ENCODE measurements at places on chromosomes 11 and 22.
A peak's percentile ranks its signal among the peaks of the same experiment; 100 is the strongest.

- DNase-seq = peak; percentile 5
These were observed 14.0 kb downstream of the PSMD13 start for GRCh38 chr11:250740-251299.

GRCh38 chr22:29184849-29185490 is 20.7 kb upstream of the EMID1 start:
- DNase-seq = no peak

GRCh38 chr11:118448294-118448693 is 12.0 kb downstream of the KMT2A start:
- no peak for DNase-seq

GRCh38 chr11:35257281-35257680 is 118.3 kb downstream of the CD44 start:
- DNase-seq = no peak

DNA sequence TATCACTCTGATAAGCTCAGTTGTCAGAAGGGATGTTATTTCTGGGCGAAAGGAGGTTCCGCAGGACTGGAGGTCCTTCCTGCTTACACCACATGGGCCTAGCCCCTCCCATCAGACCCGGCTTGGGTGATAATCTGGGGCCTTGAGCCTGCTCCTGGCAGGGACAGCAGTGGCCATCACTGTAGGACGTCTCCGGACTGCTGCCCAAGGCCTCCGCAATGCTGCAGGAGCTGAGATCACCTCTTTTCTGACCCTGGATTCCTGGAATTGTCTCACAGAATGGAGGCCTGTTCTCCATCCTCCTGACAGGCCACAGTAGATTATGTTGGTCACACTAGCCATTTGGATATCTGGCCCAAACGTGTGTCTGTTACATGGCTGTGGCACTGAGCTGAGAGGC is 9.2 kb upstream of the BIK start:
- no peak for DNase-seq

GRCh38 chr11:85844439-85845123 is 10.6 kb upstream of the CCDC83 start:
- DNase-seq = no peak

DNA sequence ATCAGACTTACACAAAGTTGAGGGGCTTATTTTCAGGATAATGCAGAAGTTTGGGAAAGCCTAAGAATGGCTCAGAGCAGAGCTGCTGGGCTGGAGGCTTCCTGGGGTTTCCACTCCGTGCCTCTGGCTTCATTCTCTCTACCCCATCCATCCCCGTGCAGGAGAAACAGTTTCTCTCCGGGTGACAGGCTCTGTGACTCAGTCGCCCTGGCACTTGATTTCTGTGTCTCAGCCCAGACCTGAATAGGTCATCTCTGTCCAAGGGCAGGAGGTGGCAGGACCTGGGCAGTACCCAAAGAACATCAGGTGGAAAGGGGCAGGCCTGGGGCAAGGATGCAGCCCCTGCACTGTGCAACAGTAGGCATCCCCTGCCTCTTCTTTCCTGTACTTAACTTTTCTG is 38.4 kb upstream of the RTL6 start:
- DNase-seq = no peak

DNA sequence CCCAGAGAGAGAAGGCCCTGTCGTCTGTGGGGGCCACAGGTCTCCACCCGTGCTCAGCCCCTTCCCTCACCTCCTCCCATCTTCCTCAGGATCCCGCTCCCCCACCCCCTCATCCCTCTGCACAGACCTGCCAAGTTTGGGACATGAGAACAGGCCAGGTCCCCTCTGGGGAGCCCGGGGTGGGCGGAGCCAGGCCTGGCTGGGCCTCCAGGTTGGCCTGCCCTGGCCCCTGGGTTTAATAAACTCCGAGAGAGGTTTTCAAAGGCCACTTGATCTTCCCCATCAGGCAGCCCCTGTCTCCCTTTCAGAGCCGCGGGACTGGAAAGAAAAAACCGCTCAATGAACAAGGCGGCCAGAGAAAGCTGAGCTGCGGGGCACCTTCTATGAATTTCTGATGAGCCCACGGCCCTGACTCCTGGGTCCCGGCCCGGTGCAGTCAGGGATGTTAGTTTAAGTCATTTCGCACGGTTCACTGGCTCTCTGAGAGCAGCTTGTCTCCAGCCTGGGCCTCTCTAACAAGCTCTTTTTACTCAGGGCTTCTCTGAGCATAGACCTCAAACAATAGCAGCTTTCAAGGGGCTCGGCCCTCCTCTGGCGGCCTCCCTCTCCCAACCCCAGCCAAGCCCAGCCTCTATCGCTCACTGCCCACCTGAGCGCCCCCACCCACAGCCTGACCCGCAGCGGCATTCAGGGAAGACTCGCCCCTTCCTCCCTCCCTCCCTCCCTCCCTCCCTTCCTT is 64.8 kb downstream of the RPUSD4 start:
- no peak for DNase-seq

DNA sequence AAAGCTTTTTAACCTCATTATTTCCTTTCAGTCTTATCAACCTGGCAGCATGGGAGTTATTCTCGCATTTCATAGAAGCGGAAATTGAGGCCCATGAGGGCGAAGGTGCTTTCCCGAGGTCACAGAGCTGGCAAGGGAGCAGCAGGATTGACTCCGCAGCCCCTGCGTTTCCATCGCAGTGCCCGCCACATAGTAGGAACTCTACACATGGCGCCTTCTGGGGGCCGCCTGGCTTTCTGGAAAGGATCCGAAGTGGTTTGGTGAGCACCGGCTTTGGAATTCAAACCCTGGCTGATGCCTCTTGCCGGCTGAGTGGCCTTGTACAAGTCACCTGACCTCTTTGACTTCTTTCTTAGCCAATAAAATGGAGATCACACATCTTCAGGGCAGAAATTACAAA is 93.4 kb downstream of the CEP164 start:
- no peak for DNase-seq

GRCh38 chr11:69863544-69864200 is 44.5 kb upstream of the FGF3 start:
- DNase-seq = no peak

DNA sequence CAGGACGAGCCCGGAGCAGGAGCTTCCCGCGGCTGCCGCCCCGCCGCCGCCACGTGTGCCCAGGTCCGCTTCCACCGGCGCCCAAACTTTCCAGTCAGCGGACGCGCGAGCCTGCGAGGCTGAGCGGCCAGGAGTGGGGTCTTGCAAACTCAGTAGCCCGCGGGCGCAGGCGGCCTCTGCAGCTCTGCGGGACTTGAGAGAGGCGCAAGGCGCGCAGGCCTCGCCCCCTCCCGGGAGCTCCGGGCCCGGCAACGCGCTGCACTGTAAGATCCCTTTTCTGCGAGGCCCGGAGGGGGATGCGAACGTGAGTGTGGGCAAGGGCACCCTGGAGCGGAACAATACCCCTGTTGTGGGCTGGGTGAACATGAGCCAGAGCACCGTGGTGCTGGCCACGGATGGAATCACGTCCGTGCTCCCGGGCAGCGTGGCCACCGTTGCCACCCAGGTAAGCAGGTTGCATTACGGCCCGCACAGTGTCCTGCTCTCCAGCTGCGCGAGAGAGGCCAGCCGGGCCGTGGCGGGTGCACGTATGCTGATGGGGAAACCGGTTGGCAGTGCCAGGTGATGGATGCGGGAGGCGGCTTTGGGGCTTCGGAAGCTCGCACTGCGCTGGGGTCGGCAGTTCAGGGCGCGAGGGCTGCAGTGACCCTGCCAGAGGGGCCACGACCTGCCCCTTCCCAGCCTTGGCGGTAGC is 2.0 kb downstream of the SLC6A5 start:
- DNase-seq = no peak

GRCh38 chr22:39985383-39986035 is 9.2 kb upstream of the FAM83F start:
- DNase-seq = no peak

GRCh38 chr22:47388778-47389177 is 626.3 kb downstream of the TBC1D22A start:
- DNase-seq = no peak

DNA sequence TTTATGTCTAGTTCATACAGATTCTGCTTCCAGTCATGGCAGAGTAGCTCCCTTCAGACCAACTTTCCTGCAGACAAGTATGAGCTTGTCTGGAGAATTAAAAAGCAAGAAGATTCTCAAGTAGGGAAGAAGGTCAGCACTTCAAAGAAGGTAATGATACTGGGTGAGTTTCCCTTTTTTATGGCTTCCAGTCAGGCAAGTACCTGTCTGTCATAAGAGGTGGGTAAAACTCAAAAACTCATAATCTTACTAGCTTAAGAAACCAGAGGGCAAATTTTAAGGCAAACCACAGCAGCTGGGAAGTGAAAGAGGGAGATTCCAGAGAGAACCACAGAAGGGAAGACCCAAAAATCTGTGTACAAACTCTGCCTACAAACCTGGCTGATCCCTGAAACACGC is 54.2 kb downstream of the DENND5A start:
- DNase-seq = no peak

DNA sequence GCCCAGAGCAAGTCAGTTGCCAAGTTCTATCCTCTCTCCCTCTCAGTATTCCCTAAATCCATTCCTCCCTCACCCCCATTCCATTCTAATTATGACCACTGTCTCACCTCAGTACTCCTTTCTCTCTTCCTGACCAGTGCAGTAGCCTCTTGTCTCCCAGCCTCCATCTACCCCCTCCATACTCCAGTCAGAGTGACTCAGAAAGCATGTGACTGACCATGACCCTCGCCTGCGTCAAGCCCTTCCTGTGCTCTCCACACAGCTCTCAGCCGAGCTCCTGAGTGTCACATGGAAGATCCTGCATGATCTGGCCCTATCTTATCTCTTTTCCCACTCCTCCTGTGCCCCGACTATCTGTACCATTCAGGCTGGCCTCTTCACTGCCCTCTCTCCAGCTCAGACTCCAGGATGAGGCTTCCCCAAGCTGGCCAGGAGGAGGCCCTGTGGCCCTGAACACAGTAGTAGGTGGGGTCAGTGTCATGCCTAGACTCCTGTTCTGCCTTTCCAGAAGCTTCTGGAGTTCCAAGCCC is 42.6 kb downstream of the NEU3 start:
- DNase-seq = no peak

DNA sequence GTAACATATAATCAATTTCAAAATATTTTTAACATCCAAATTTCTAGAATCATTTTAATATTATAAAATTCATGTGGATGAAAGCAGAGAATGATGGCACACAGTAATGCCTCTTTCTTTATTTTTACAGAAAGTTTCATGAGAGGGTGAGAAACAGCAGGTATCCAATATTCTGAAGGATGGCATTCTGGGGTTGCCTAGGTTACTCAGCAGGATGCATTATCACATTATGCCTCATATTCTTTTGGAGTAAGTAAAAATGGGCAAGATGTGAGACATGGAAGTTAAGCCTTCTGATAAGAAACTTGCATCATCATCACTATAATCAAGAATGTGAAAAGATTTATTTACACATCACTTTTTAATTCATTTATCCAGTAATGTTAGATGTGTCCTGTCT is 148.7 kb upstream of the PGR start:
- no peak for DNase-seq

- DNase-seq = no peak
These were observed 8.0 kb upstream of the CLCF1 start for GRCh38 chr11:67381244-67381972.

GRCh38 chr11:45145379-45146071 is 914 bp upstream of the PRDM11 start:
- DNase-seq = no peak

- no peak for DNase-seq
These were observed 115.6 kb downstream of the GGTLC2 start for GRCh38 chr22:22759889-22760546.

DNA sequence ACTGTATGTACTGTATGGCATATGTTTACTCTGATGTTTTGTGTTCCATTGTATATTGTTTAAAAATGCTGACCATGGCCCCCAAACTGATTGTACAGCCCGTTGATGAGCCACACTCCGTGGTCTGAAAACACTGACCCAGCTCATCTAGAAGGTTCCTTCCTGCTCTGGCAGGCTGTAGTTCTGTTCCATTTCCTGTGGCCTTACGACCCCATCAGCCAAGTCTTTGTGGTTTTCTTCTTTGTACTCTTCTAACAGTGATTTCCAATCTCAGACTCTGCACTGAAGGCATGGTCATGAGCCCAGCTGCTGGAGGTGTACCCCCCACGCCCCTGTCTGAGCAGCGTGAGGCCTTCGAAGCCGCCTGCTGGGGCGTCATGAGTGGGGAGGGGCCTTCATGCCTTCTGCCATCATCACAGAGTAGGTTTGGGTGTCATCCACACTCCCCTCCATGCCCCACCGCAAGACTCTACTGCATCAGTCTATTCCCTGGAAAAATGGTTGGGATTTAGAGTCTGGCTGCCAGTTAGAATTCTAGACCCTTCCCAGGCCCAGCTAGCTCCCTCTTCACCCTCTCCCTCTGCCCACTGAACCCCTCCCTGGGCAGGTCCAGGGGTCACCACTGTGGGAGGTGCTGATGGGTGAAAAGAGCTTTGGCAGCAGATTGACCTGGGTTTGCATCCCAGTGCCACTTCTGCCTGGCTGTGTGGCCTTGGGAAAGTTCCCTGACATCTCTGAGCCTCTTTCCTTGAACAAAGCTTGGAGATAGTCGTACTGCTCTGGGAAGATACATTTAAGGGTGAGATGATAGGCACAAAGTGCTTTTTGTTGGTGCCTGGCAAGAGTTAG is 11.3 kb upstream of the C11orf96 start:
- DNase-seq = no peak

DNA sequence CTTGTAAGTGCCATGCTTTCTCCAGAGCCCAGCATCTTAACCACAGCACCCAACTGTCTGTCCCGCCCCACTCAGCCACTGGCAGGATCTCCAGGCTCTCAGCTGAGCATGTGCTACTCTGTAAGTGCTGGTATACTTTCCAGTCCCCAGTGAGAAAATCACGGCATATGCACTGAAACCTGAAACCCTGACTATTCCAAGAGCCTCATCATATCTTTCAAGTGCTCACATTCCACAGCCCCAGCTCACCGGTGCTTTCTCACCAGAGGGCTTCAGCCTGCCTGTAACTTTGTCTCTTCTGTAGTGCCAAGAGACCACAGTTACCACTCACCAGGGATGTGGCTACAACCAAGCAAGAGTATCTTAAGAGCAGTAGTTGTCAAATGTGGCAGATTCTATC is 24.4 kb upstream of the PAMR1 start:
- peak; percentile 85 for DNase-seq

GRCh38 chr11:28697920-28698827 is 590.0 kb downstream of the METTL15 start:
- peak; percentile 17 for DNase-seq

GRCh38 chr11:14969901-14970323 is 2.2 kb downstream of the CALCA start:
- DNase-seq = no peak

DNA sequence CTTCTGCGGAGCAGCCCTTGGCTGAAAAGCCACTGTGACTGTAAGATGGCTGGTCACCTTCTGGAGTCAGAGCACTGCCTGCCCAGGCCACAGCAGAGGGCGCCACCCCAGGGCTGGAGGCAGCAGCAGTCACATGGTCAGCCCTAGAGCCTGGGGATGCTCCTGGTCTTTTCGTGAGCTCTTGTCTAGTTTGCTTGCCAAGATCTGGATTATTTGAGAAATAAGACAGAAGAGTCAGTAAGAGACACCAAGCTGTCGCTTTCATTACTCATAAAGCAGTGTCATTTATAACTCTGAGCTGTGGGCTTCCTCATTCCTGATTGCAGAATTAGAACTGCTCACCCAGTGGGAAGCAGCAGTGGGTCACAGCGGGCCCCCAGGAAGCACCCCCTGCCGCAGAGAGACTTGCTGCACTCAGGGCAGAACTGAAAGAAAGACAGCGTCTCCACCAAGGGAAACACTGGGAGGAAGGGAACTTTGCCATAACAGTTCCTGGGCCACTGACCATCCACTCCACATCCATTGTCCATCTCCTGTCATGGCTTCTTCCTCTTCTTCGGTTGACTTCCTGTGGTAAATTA is 56.7 kb downstream of the PPP6R2 start:
- DNase-seq = no peak

- no peak for DNase-seq
These were observed 23.2 kb downstream of the NEAT1 start for GRCh38 chr11:65445604-65446445.

GRCh38 chr11:14223636-14224288 is 135.2 kb downstream of the RRAS2 start:
- DNase-seq = no peak

All from fibroblast of skin of left biceps (primary cell).